Right renal pelvis (tissue), 4 donors: ENCODE measurements at places on chromosomes 11 and 22.

DNA sequence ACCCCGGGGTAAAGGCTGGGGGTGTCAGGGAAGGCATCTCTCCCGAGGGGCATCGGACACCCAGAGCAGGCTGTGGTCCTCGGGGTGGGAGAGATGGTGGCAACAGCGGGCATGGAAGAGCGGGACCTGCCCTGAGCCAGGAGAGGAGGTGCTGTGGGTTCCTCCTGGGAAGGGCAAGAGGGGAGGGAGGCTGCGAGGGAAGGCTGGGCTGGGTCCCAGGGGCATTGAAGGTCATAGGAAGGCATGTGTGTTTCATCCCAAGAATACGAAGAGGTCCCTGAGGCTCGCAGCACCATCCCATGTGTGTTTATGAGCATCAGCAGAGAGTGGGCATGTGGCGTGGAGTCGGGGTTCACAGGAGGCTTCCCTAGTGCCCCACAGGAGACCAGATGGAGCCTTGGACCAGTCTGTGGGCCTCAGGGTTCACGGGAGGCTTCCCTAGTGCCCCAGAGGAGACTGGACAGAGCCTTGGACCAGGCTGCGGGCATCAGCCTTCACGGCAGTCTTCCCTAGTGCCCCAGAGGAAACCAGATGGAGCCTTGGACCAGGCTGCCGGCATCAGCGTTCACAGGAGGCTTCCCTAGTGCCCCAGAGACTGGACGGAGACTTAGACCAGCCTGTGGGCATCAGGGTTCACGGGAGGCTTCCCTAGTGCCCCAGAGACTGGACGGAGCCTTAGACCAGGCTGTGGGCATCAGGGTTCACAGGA lies 420.6 kb downstream of the BRD1 start:
- DNase-seq = no peak

GRCh38 chr11:65648997-65649493 lies 11.1 kb downstream of the SIPA1 start:
- DNase-seq = no peak

GRCh38 chr11:130550150-130550549 lies 101.7 kb downstream of the ADAMTS15 start:
- no peak for DNase-seq

- no peak for DNase-seq
Measured at GRCh38 chr11:1126491-1126926, 31.2 kb upstream of the MUC5AC start.

DNA sequence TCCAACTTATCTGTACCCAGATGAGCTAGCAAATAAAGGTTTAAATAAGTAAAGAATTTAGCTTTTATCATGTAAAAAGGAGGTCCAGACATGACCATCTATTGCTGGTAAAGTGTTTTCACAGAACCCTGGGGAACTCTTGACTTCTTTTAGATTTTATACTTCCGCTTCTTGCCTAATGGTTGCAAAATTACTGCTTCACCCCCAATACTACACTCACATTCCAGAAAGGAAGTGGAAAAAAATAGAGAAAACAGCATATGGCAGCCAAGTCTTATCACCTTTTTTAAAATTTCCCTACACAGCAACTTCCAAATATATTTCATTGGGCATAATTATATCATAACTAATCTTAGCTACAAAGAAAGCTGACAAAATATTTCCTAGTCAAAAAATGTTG lies 12.1 kb downstream of the BBOX1 start:
- DNase-seq = no peak

DNA sequence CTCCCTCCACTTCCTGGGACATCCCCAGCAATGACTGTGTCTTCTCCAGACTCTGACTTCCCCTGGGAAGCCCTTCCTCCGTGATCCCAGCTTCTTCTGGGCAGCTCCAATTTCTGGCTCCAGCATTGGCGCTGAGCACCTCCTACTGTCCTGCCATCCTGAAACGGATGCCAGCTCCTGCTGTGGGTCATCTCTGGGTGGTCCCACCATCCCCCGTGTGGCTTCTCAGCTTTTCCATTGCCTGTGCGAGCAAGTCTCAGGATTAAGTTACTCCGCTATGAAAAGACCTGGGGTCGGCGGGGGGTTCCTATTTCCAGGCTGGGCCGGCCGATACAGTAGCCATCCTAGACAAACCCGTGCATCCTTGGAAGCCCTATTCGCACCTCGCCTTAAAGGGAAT lies 55.4 kb upstream of the FADD start:
- DNase-seq = no peak

GRCh38 chr11:1229471-1230120 lies 6.7 kb downstream of the MUC5B start:
- DNase-seq = no peak

DNA sequence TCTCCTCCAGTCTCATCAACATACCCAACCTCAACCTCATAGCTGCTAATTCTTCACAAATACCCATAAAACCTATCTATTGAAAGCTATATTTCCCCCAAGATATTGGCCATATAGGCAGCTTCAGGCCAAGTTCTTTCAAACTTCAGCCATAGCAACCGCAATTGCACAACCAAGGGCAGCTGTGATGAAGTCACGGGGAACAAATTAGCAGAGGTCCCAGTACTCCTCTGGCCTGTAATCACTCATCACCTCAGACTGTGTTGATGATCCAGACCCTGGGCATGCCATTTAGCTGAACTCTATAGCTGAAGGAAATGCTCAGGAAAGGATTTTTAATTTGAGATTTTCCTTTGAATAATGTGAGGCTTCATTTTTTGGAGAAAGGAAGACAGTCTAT lies 84.1 kb downstream of the SLC1A2 start:
- DNase-seq = no peak

GRCh38 chr11:28835790-28836189 lies 727.6 kb downstream of the METTL15 start:
- DNase-seq = no peak

DNA sequence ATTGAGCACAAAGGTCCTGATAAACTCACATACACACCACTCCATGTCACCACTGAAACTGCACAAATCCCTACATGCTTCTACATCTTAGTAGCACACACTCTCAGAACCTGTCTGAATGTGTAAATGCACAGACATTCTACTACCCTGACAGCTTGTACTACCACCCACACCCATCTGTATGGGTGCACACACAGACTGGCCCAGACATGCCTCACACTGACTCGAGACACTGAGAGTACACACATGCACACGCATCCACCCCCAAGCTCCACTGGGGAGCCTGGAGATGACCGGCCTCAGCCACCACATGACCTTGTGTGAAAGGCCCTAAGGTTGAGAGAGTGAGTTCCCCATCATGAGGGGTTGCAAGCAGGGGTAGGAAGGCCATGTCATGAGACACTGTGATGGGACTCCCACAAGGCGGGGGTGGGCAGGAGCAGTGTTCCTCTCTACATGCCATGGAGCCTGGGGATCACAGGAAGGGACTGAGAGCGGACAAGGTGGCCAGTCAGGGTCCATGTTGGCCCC lies 28.1 kb downstream of the ARAP1 start:
- DNase-seq = no peak

- DNase-seq = no peak
Measured at GRCh38 chr11:134764966-134765365, 352.9 kb upstream of the B3GAT1 start.

DNA sequence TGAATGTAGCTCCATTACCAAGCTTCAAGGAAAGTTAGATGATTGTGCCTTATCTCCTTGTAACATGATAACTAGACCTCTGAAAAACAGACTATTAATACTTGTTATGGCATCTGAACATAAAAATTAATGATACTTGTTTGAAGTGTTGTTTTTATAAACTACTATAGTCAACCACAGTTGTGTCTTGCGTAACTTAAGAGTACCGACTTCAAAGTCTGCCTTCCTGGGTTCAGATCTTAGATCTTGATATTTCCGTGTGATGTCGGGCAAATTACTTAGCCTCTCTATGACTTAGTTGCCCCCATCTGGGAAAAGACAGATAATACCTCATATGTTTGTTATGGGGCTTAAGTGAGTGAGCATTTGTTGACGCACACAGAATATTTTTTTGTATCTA lies 906.5 kb downstream of the JRKL start:
- no peak for DNase-seq

DNA sequence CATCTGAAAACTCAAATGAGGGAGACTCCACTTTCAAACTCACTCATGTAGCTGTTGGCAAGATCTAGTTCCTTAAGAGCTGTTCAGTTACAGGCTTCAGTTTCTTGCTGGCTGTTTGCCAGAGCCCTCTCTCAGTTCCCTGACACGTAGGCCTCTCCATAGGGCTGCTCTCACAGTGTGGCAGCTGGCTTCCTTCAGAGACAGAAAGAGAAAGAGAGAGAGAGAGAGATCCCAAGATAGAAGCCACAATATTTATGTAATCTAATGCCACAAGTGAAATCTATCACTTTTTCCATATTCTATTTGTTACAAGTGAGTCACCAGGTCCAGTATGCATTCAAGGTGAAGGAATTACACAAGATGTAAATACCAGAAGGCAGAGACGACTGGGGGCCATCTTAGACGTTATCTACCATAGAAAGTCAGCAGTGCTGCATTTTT lies 168.8 kb downstream of the RCN1 start:
- DNase-seq = peak; percentile 50

DNA sequence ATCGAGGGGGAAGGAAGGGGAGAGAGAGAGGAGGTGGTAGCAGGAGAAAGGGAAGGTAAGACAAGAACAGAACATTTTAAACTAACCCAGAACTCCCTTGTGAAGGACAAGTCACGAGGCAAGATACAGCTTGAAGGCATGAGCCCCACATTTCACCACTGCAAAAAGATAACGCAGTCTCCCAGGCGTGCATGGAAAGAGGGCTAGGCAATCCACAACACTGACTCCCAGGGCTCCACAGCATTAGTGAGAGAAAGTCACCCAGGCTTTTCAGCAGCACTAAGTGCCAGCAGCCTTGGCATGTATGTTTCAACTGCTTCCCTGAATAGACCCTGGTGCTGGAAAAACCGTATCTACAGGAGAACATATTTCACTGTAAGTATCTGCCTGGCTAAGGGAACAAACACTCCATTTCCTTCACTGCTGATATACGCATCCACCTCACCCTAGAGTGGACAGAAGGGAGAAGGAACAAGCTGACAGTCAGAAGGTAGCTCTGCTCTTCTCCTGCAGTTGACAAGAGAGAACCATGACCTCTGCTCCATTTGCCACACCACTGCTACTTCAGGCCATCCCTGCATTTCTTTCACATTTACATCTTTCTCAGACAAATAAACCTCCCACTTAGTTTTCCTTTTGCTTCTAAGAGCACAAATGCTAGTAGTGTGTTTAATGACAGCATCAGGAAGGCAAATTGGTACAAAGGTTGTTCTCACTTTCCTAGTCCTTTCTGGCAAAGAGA lies 87.9 kb downstream of the AMBRA1 start:
- no peak for DNase-seq

GRCh38 chr22:50710886-50711285 lies 27.1 kb upstream of the ACR start:
- no peak for DNase-seq

DNA sequence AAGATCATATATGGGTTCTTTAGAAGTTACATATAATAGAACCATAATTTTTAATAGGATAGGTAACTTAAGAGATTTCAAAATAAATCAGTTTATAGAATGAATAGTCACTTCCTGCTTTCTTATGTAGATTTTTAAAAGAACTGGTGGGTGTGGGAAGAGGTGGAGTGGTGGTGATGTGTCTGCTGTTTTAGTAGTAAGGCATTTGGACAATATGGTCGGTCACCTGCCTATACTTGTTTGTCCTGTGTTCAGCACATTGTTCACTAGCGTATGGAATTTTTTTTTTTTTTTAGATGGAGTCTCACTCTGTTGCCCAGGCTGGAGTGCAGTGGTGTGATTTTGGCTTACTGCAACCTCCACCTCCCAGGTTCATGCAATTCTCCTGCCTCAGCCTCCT lies 39.3 kb downstream of the CCDC81 start:
- no peak for DNase-seq

DNA sequence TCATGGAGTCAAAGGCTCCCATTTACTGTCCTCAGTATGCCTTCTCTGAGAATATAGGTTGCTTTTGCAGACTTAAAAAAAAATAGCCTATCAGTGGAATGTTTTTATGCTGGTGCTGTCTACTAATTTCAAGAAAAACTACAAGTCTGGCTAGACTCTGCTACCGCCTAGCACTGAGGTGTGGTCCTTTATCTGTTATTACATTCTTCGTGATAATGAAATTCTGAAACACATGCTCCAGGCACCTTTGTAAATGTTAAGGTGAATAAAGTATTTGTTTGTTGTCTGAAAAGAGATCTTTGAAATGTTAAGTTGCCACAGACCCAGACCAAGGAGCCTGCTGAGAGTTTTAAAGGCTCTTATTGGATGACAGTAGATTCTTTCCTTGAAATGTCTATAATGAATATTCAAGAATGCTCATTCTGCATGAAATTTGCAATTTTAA lies 95.3 kb downstream of the DBX1 start:
- DNase-seq = no peak

- DNase-seq = no peak
Measured at GRCh38 chr11:95024958-95025357, at the start of gene KDM4E. Gene KDM4E (plus strand): TSS chr11:95025258. CDS start chr11:95025558, 300 bp downstream.

DNA sequence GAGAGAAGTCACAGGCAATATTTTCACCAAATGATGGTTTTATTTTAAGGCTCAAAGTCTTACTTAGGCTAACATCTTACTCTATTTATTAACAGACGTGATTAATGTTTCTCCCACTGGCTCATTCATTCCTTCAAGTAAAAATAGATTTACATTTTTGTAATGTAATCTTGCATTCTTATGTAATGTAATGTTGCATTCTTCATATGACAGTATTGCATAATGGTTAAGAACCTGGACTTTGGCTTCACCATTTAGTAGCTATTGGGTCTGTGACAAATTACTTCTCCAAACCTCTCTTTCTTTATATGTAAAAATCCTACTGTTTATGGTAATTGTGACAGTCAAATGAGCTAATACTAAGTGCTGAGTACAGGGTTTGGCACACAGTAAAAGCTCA lies 3.3 kb upstream of the DIXDC1 start:
- DNase-seq = no peak

DNA sequence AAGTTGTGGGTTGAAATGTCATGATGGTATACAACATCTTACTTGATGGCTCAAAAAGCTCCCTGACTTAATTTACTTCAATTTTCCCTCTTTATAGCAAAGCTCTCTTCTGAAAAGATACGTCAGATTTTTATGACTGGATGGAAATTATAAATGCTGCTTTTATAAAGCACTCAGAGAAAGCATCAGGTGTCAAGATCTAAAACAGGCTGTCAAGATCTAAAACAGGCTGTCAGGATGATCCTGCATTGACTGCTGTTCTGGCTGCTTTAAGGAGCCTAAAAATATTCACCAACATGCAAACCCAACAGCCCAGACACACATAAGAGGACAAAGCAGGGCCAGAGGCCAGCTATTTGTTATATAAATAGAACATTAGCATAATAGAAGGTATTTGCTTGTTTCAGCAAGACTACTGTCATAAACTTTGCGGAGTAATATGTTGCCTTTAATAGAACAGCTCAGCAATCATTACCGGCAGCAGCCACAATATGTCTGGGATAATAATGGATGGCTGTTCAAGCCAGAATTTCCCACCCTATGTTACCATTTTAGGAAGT lies 77.3 kb upstream of the ANO5 start:
- no peak for DNase-seq
